ENCODE measurements at places on chromosomes 4 and X. TPM values are rescaled to one million over a fixed set of nuclear protein-coding genes. Genes with fewer than 3 reads are reported as not detected.

Gene ABLIM2
- not detected for total RNA-seq

Gene GPC4
- total RNA-seq = 2.2 TPM

Gene ACE2
- not detected for total RNA-seq

Gene PUDP
- 11.5 TPM for total RNA-seq

Gene AMTN
- total RNA-seq = not detected

Gene TMEM271
- not detected for total RNA-seq

Gene MAGED4B
- total RNA-seq = 19.7 TPM

Gene MCF2
- not detected for total RNA-seq

Gene GLUD2
- total RNA-seq = 2.0 TPM

Gene REELD1
- total RNA-seq = not detected

Gene PROM1
- under 0.01 TPM for total RNA-seq

Gene PCDH18
- 82.2 TPM for total RNA-seq

Gene RRAGB
- 11.8 TPM for total RNA-seq

Gene ZNF718
- 8.2 TPM for total RNA-seq

Gene NCBP2L
- not detected for total RNA-seq

Gene FHDC1
- total RNA-seq = 0.25 TPM

Gene S100G
- not detected for total RNA-seq

Gene VSIG1
- not detected for total RNA-seq

Gene MAGEE1
- 1.6 TPM for total RNA-seq

Gene PARM1
- total RNA-seq = 0.66 TPM

Gene KLHL4
- total RNA-seq = 4.8 TPM

Gene SLC9B2
- total RNA-seq = 25.2 TPM

Gene CTAG1B
- total RNA-seq = not detected

Gene FAM114A1
- total RNA-seq = 453 TPM

Gene ASB11
- total RNA-seq = not detected

Gene ABHD18
- total RNA-seq = 6.4 TPM

Gene PABPC5
- 2.5 TPM for total RNA-seq

Gene GCNA
- 1.9 TPM for total RNA-seq

Gene TEX11
- not detected for total RNA-seq

Gene SGMS2
- total RNA-seq = 96.4 TPM

Gene EOLA1
- total RNA-seq = 14.9 TPM

Gene TACR3
- under 0.01 TPM for total RNA-seq

Gene MAGEA12
- total RNA-seq = not detected

Gene TMEM154
- 15.4 TPM for total RNA-seq

Gene GPC3
- not detected for total RNA-seq

Gene CXCL6
- total RNA-seq = 1.1 TPM

Gene CAPN6
- total RNA-seq = under 0.01 TPM

Gene VBP1
- total RNA-seq = 70.5 TPM

Measured in uterine smooth muscle cell (primary cell).